AG09309 (cell line): ENCODE measurements at places on chromosomes 1 and 21.

DNA sequence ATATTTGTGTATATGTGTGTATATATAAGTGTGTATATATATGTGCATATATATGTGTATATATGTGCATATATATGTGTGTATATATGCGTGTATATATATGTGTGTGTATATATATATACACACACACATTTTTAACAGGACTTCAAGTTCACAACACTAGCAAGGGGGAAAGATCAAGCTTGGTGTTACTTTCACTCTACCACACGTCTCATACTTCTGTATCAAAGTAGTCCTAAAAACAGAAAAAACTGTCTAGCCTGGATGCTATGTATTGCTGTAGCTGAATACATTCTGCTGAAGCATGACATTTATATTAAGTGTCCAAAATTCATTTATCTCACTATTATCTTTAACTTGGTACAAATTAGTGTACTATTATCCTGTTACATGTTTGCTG lies 17.9 kb upstream of the ATP6V1G3 start:
- DNase-seq, result no peak

GRCh38 chr1:151009206-151009587 lies 948 bp downstream of the PRUNE1 start:
- DNase-seq, result no peak

DNA sequence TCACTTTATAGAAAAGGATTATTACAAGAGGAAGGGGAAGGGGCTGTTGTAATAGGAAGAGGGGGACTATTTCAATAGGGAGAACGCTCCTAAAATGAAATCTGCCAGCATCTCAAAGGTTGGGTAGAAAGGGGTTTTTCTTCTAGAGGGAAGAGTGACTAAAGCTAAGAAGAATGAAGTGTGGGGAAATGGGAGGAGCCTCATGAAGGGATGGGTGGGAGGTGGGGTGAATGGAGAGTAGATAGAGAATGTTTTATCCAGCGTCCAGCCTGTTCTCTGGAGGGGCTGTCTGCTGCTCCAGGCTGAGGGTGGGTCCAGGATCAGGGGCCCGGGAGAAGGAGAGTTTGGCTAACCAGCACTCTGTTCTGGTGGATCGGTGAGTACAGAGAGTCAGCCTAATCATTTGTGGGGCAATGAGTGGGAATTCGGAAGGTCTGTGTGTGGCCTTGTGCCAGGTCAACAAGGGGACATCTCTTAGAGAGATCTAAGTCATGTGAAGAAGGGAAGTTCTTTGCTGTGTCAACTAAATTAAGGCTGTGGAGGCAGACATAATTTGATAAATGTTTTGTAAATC lies 25.2 kb downstream of the VN1R5 start:
- no peak for DNase-seq

DNA sequence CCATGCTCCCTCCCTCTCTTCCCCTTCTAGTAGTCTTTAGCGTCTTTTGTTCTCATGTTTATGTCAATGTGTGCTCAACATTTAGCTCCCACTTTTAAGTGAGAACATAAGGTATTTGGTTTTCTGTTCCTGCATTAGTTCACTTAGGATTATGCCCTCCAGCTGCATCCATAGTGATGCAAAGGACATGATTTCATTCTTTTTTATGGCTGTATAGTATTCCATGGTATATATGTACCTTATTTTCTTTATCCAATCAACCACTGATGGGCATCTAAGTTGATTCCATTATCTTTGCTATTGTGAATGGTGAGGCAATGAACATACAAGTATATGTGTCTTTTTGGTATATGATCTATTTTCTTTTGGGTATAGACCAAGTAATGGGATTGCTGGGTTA lies 38.3 kb upstream of the PALMD start:
- no peak for DNase-seq

GRCh38 chr1:24383381-24383940 lies 30.1 kb downstream of the STPG1 start:
- DNase-seq, result no peak
